Foreskin melanocyte (primary cell): ENCODE measurements at places on chromosomes 12 and 14.

DNA sequence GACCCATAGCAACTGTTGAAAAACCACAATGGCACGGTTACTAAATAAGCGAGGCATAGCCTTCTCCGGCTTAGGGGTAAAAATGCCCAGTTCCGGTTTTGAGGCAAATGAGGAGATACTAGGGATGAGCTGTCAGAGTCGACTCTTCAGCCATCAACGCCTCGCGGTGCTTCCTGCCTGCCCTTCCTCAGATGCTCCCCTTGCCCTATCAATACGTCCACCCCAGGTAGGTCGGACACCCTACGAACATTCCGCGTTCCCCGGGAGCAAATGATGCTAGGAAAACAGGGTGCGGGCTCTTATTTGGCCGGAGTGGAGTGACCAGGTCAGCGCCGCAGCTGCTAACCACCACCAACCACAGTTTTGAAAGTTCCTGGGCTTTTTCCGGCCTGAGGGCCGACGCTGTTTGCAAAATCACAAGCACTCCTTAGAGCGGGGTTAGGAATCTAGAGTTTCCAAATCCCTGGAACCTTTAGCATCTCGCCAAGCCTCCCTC is 1.2 kb downstream of the SRSF9 start:
- peak; percentile 52 for DNase-seq

GRCh38 chr12:24796876-24797275 is 152.0 kb downstream of the BCAT1 start:
- no peak for DNase-seq

- no peak for DNase-seq
Observed at GRCh38 chr14:94751321-94751720, 18.6 kb downstream of the GSC start.

DNA sequence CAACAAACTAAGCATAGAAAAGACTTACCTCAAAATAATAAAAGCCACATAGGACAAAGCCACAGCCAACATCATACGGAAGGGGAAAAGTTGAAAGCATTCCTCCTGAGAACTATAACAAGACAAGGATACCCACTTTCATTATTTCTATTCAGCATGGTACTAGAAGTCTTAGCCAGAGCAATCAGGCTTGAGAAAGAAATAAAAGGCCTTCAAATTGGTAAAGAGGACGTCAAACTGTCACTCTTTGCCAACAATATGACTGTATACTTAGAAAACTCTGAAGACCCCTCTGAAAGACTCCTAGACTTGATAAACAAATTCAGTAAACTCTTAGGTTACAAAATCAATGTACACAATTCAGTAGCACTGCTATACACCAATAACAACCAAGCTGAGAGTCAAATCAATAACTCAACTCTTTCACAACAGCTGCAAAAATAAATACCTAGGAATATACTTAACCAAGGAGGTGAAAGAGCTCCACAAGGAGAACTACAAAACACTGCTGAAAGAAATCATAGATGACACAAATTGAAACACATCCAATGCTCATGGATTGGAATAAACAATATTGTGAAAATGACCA is 11.6 kb upstream of the CLEC1A start:
- no peak for DNase-seq

- DNase-seq: no peak
Observed at GRCh38 chr12:46259713-46260112, 9.1 kb downstream of the SLC38A1 start.

DNA sequence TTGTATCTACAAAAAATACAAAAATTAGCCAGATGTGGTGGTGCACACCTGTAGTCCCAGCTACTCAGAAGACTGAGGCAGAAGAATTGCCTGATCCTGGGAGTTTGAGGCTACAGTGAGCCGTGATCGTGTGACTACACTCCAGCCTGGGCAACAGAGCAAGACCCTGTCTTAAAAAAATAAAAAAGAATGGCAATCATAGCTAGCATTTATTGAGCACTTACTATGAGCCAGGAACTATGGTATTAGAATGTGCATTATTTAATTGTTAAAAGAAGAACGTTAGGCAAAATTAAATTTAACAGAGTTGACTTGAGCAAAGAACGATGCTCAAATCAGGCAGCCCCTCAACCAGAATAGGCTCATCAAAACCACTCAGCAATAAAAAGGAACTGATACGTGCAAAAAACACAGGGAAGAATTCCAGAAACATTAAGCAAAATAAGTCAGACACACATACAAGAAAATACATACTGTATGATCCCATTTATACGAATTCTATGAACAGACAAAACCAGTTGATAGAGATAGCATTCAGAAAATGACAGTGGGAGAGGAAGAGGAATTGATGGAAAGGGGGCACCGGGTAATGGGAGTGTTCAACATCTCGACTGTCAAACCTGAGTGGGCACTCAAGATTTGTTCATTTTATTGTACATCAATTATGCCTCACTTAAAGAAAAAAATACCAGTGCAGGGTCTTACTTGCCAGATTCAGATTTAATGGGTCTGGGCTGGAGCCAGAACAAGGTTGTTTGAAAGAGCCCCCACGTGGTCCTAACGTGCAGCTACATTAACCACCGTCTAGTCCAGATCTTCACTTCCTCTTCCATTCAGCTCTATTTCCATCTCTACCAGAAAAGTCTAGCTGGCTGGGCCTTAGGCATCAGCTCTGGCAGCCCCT is 8.0 kb downstream of the SCNN1A start:
- no peak for DNase-seq

DNA sequence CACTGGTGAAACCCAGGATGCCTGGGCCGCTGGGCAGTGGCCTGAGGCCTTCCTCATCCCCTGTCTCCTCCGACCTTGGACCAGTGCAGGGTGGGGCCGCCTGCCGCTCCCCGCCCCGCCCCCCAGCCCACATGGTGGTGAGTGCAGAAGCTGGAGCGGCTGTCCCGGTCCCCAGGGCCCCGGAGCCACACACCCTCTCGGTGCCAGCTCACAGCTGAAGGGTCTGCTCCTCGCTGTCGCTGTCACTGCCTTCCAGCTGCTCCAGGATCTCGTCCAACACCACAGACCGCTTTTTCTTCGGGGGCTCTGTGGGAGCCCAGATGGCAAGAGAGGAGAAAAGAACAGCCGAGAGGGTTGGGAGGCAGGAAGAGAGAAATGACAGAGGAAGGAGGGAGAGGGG is 143.1 kb downstream of the RBM19 start:
- DNase-seq: no peak

- DNase-seq: peak; percentile 23
Observed at GRCh38 chr12:15982071-15982470, 70.9 kb downstream of the DERA start.

DNA sequence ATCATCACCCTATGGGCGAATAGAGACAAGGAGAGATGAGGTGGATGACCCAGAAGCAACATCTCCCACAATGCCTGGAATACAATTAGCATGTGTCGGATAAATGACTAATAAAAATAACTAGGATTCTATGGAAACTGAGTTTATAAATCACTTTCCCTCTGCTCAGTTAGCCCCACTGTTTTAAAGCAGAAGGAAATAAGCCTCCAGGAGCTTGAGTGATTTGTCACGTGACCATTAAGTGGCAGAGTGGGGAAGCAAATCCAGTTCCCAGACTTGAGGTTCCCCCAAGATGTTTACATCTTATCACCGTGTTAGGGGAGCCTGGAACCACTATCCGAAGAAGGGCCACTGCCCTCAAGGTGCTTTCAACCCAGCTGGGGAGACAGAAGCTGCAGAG is 136.5 kb upstream of the CCND2 start:
- no peak for DNase-seq

DNA sequence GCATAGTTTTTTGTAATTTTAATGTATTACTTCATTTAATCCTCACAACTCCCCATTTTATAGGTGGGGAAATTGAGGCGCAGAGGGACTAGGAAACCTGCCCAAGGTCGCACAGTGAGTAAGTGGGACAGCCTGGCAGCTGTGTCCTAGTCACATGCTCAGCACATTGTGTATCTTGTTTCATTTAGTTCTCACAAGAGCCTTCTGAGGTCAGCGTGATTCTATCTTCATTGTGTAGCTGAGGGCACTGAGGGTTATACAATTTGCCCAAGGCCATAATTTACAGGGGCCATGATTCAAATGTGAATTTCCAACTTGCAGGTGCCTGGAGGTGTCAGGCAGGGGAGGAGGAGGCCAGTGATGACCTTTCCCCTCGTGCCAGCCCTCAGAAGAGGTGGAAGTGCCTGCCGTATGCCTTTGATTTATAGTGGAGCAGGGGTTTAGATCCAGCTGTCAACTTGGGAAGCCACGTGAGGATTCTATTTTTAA is 30.3 kb upstream of the SMOC1 start:
- peak; percentile 5 for DNase-seq

- no peak for DNase-seq
Observed at GRCh38 chr12:40110586-40110985, 4.7 kb upstream of the SLC2A13 start.

- no peak for DNase-seq
Observed at GRCh38 chr12:124338448-124338847, 43.6 kb downstream of the RFLNA start.

- peak; percentile 87 for DNase-seq
Observed at GRCh38 chr12:66269757-66270383, 32.4 kb upstream of the HELB start.

DNA sequence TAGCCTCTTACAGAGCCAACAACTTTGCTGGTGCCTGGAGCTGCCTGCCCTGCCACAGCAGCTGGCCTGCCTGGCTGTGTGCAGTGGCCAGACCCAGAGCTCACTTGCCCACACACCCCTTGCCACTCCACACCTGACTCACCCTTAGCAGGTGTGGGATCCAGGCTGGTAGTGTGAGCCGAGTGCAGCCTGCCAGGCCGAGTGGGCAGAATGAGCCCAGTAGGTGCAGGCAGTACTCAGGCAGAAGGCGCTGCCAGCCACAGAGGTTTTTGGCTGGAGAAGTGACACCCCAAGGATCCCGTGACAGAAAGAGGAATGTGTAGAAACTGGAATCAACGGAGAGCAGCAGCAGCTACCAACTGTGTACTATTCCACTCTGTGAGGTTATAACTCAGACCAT is 29.8 kb upstream of the PYGL start:
- no peak for DNase-seq

DNA sequence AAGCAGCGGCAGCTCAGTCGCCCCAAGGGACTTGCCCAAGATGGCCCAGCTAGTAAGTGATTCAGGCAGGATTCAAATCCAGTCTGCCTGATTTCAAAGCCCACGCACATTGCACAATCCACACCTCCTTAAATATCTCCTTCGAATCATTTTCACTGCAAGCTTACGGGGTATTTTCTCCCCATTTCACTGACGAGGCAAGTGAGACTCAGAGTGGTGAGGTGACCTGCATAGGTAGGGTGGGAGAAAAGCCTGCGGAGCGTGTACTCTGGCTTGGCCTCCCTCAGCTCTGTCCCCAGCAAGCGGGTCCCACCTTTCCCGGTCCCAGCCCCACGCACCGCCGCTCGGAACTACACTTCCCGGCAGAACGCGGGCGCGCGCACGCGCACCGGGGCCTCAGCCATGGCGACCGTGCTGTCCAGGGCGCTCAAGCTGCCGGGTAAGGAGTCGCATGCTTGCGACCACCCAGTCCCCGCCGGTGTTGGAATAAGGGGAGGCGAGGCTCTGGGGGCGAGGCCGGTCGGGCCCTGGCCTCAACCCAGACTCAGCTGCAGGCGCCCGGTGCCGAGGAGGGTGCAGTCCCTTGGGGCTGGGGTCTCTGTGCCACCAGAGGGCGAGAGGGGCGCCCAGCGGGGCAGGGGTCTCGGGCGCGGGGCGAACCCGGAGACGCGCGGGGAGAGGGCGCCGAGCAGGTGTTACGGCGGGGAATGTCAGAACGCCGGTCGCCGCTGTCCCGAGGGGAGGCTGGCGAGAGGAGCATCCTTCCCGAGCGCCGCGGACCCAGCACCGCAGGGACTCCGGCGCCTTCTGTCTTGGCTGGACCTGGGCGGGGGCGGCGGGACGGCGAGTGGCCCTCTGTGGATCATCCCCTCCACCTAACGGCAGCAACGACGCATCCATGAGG is at the start of gene FAM234B:
FAM234B (plus strand) TSS at position 380 of the 904 bp plus-strand sequence; CDS start at position 403, 23 bp downstream.
- peak; percentile 31 for DNase-seq

GRCh38 chr12:116395396-116395795 is 117.9 kb upstream of the MED13L start:
- no peak for DNase-seq

GRCh38 chr14:90263748-90264449 is 7.5 kb downstream of the PSMC1 start:
- DNase-seq: no peak

- no peak for DNase-seq
Observed at GRCh38 chr12:59698600-59698999, 102.8 kb downstream of the SLC16A7 start.

DNA sequence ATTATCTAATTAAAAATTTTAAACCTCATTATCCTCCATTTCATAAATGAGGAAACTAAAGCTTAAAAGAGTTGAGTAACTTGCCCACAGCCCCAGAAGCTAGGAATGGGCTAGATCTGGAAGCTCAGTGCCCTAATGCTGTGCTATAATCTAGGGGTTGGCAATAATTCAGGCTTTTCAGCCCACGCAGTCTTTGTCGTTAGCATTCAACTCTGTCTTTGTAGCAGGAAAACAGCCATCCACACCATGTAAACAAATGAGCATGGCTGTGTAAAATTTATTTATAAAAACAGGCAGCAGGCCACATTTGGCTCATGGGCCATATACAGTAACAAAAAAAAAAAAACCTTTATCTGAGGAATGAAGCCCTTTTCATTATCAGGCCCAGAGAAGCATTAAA is 92.4 kb upstream of the OVCH1 start:
- DNase-seq: no peak

DNA sequence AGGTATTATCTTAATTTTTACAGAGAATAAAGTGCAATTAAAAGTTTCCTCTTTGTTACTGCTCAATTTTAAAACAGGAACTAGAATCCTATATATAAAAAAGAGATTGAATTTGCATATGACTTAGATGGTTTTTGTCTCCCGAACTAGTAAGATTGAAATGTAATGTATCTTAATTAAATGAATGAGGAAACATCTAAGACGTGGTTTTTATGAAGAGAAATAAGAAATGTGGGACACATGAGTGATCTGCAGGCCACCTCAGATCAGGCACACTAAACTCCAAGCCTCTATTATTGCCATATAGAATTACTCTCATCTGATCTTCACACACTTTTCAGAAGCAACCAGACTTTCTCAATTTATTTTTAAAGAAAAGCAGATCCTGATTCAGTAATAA is 158.6 kb downstream of the CPNE8 start:
- no peak for DNase-seq

DNA sequence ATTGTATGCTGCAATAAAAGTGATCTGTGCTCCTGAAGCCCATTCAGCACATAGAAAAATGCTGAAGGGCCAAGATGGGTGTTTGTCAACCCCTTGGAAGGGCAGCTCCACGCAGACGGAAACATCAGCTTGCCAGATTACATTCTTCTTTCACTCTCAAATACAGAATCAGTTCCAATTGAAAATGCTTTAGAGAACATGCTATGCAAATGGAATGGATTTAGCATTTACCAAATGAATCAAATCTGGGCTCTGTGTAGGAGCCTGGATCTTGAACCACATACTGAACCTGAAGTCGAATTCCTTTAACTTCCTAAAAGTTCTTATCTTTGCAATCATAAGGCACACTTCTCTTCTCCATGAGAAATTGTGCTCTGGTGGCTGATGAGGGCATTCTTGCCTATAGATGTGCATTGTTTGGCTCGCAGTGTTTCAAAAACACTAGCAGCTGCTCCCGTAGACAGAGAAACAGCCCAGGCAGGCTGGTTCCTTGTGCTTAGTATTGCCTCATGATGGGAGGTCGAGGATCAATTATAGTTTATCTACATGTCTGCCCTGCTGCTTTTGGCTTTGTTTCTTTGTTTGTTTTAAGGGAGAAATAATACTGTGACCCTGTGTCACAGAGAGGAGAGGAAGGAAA is 489.8 kb upstream of the FLRT2 start:
- DNase-seq: no peak
